ENCODE measurements at places on chromosomes 3 and 15.
A peak's percentile ranks its signal among the peaks of the same experiment; 100 is the strongest.

- DNase-seq = no peak
Measured at GRCh38 chr3:43870120-43870519, 179.4 kb downstream of the ABHD5 start.

GRCh38 chr3:85342915-85343314, 384.1 kb downstream of the CADM2 start:
- no peak for DNase-seq

GRCh38 chr3:127608362-127608718, 10.1 kb downstream of the MCM2 start:
- no peak for DNase-seq

DNA sequence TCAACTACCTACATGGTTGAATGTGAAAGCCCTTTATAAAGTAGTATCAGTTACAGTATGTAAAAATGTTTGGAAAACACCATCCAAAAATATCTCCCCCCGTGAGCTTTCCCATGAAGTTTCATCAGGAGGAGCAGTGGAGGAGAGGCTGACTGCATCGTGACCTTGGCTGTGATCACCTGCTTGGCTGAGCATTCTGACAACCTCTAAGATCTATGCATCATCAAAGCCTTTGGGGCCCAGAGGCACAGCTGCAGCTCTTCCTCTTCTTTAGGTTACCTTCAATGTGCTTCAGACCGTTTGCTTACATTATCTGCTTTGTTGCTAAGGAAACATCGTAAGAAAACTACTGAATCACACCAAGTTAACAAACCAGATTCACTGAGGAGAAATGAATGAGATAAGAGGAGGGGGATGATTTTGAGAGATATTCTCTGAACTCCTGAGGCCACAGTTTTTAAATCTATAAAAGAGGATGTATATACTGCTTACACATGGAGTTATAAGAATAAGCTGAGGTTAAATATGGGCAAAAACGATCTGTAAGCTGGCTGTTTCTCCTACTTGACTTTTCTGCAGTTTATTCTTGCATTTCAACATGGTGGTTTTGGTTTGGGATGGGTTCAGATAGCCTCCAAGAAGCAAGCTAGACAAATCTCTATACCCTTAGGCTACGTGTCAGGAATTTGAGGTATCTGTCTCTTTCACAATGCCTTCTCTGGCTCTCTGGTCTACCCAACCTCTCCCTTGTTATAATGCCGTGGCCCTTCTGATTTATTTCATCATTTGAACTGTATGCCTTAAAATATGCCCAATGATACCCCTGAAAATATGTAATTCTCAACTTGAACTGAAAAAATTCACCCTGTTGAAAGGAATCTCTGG, 4.0 kb downstream of the GCSAM start:
- DNase-seq = peak; percentile 11

GRCh38 chr3:74263031-74263430, 351.4 kb downstream of the CNTN3 start:
- no peak for DNase-seq

DNA sequence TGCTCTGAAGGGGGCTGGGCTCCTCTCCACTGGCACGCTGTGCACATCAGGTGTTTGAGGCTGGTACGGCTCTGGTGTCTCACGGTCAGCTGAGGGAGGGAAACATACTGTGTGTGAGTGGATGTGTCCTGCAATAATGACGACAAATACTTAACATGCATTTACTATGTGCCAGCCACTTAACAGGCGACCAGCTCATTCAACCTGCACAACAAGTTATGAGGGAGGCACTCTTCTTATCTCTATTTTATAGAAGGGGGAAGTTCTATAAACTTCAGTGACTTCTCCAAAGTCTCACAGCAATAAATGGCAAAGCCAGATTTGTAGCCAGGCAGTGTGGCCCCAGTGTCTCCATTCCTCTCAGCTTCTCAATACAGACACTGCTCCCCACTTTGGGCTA, 83.1 kb upstream of the LINGO1 start:
- no peak for DNase-seq

- DNase-seq = no peak
Measured at GRCh38 chr15:68312701-68313204, 35.2 kb downstream of the FEM1B start.

GRCh38 chr3:40043444-40043755, 234.0 kb downstream of the MYRIP start:
- DNase-seq = no peak

DNA sequence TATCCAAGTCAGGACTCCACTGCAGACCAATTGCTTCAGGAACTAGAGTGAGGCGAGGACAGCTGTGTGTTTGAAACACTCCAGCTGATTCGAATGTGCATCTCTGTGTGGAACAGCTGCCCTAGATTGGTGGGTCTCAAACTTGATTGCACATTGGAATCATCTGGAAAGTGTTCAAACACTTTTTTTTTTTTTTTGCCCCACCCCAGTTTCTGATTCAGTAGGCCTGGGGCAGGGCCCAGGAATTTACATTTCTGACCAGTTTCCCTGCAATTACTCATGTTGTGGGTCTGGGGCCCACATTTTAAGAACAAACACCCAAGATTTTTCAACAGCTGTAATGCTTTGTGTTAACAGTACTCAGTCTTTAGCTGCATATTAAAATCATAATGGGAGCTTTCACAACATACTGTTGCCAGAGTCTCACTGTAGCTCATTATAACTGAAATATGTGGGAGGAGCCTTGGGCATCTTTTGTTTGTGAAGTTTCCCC, 156.6 kb downstream of the NR1D2 start:
- DNase-seq = no peak

- DNase-seq = no peak
Measured at GRCh38 chr3:135752851-135753250, 212.7 kb upstream of the PPP2R3A start.

- DNase-seq = no peak
Measured at GRCh38 chr15:77504306-77504705, 83.6 kb downstream of the HMG20A start.

DNA sequence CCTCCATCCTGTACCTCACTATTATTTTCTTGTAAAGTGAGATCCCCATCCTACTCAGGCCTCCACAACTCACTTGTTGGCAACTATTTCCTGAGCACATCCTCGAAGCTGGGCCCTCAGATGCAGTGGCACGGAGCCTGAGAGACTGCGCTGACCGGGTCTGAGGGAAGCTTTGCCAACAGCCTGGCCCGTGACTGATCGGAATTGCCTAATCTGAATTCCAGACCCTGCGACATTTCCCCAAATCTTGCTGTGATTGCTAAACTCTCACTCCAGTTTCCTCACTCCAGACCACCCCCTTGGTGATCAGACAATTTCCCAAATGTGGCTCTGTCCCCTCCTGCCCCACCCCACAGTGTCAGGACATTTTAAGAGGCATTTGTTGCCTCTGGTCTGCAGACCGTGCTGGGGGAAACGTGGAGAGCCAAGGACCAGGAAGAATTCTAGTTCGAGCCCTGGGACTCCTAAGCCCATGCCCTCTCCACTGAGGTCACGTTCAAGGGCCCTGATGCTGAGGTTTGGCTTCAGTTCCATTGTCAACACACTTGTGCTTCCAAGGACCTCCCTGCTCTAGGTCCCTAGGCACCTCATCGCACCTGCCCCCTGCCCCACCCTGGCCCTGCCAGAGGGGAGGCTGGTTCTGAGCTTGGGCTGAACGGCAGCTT, 22.8 kb downstream of the KLHL25 start:
- DNase-seq = no peak

DNA sequence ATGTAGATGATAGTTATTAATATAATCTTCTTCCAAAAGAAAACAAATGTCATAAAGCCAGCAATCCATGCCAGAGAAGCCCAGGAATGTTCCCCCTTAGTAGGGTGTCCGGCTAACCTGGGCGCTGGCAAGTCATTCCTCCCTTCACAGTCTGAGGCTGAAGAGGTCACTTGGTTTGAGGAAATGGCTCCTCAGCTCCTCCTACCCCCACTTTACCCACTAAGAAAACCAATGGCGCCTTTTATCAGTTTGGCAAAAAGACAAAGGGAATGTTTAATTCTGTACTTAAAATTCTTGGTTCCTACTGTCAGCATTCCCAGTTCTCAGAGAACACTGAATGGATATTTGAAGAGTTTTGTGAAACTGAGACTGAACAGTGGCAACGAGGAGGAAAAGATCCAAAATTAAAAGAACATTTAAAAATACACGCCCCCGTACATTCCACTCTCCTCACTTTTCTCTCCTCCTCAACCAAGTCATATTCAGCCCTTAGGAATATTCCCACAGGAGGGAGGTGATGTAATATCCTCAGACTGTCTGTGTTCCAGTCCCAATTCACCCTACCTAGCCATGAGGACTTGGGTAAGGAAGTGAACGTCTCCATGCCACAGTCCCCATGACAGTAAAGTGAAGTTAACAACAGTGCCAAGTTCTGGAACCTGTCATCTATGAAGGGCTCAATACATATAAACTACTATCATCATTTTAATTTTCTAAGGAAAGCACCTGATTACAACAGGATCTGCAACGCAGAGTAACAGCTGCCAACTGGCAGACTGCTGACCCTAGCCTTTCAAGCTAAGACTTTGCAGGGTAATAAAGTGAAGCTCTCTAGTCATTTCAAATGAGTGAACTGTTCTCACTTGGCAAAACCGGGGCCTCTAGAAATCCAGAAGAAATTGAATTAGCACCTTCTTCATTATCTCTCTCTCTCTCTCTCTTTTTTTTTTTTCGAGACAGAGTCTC, 234.5 kb upstream of the ICE2 start:
- no peak for DNase-seq

GRCh38 chr3:44415421-44415820, 62.0 kb downstream of the ZNF445 start:
- DNase-seq = no peak

DNA sequence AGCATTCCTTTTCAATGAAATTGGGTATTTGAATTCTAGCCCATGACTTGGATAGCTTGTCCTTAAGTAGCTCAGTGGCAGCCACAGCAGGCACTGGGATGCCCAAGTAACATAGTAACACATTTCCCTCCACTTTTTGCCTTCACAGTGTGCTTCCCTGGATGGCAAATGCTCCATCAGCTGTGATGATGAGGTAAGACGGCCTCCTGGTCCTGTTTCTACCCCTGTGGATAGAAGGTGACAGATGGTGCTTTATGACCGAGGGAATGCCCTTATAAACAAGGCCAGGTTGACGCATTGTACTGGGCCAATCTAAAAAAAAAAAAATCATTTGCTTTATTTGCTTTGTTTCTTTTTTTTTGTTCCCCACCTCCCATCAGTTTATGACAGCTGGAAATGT, 41.8 kb upstream of the LRTM1 start:
- no peak for DNase-seq

GRCh38 chr15:67520321-67521028, 456 bp upstream of the C15orf61 start:
- no peak for DNase-seq
